ENCODE measurements at places on chromosomes 6 and 20.

- DNase-seq = no peak
These were observed 5.6 kb downstream of the TRAM2 start for GRCh38 chr6:52571099-52571755.

GRCh38 chr6:14804001-14804784 is 441.7 kb upstream of the JARID2 start:
- DNase-seq = no peak

- DNase-seq = no peak
These were observed 24.2 kb downstream of the SGK1 start for GRCh38 chr6:134293659-134294161.

- no peak for DNase-seq
These were observed 132.6 kb downstream of the KIF16B start for GRCh38 chr20:16440686-16441085.

DNA sequence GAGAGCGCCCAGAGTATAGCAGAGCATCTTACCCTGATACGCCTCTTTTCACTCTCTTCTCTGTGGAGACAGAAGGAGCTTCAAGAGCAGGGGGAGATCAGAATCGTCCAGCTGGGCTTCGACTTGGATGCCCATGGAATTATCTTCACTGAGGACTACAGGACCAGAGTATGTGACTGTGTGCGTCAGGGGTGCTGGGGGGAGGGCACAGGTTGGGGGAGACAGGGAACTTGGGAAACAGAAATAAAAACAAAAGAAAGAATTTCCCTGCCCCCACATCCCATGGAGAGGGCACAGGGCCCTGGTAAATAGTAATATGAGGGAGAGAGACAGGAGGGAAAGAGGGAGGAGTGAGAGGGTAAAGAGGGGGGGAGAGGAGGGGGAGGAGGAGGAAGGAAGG is 3.0 kb upstream of the C4A start:
- no peak for DNase-seq

DNA sequence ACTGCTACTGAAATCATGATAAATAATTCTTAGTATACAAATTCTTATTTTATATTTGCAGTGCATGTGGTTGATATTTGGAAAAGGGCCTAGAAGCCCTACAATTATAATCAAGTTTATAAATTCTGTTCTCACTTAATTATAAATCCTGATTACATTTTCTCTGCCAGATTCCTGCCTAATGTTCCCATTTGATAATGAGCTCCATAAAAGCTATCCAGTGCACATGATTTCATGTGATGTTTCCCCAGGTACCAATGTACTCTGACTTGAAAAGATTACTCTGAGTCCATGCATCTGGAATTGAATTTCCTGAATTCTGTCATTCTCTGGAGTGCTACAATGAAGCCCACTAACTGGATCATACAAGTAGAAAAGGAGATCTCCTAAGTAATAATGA is 292.2 kb downstream of the FRK start:
- no peak for DNase-seq

DNA sequence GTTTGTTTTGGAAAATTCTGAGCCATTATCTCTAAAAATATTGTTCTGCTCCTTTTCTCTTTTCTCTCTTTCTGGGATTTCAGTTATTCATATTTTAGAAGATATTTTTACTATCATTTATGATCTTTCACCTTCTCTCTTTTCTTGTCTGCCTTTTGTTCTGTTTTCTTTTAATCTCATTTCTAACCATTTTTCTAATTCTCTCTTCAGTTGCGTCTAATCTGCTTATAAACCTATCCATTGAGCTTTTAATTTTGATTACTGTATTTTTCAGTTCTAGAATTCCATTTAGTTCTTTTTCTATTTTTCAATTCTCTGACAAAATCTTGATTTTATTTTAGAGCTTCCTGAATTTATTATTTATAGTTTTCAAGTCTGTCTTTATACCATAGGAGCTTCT is 42.2 kb upstream of the COL10A1 start:
- DNase-seq = no peak

GRCh38 chr6:137791281-137792159 is 75.5 kb upstream of the TNFAIP3 start:
- no peak for DNase-seq

GRCh38 chr6:6942091-6942490 is 165.7 kb upstream of the RREB1 start:
- no peak for DNase-seq

DNA sequence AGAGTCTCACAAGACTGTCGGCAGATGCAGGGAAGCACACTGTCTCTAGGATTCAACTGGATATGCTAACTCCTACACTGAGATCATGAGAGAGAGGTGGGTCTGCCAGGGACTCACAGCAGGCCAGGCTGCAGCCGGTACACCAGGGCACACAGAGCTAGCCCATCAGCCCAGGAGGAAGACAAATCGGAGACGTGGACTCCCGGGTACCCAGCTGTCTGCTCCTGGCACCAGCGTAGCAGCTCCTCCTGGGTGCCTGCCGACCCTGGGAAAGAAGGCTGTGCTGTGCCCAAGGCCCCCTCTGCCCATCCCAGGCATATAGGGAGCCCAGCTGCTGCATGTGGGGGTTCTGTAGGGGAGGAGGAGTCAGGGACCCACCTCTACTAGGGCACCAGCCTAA is 7.0 kb downstream of the MICAL1 start:
- DNase-seq = no peak

- DNase-seq = no peak
These were observed 133.9 kb downstream of the AGPAT4 start for GRCh38 chr6:161139766-161140553.

DNA sequence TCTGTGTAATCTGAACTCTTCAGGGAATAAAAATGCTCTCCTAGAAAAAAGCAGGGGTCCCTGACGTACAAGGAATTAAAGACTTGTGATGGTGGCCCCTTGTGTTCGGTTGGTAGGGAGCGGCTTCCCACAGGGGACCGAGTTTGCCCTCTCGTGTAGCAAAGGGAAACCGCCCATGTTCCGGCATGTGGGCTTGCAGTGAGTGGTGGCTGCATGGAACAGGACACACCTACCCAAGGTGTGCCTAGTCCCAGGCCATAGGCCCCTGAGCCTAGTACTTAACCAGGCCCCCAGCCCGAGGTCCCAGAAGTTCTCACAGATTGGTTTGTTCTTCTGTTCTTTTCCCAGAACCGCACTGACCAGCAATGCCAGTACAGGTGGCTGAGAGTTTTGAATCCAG is 15.5 kb downstream of the MYBL2 start:
- DNase-seq = no peak

DNA sequence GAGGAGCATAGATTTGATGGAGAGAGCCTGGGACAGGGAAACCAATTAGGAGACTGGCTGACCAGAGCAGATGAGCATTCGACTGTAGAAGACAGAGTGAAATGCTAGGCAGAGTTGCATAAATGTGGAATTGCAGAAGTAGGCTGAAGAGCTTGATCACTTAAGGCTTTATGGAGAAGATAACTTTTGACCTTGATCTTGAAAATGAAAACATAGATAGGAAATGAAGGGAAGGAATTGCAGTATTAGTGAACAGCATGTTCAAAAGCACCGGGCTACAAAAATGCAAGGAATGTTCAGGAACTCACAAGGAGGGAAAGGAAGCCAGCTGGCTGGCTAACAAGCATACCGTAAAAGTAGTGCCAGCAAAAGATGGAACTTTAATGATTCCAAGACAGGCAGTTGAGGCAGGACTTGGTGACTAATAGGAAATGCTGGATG is 20.5 kb upstream of the LTV1 start:
- no peak for DNase-seq

- DNase-seq = no peak
These were observed 78.4 kb downstream of the RNF144B start for GRCh38 chr6:18465410-18466154.

- no peak for DNase-seq
These were observed 172.9 kb downstream of the ADGRG6 start for GRCh38 chr6:142474531-142475289.

- no peak for DNase-seq
These were observed 67.2 kb downstream of the SLC22A1 start for GRCh38 chr6:160188773-160189172.

Data from activated CD4-positive, alpha-beta T cell treated with anti-CD3 and anti-CD28 coated beads for 1 hour (primary cell).